ENCODE measurements at places on chromosomes 5 and 9.

DNA sequence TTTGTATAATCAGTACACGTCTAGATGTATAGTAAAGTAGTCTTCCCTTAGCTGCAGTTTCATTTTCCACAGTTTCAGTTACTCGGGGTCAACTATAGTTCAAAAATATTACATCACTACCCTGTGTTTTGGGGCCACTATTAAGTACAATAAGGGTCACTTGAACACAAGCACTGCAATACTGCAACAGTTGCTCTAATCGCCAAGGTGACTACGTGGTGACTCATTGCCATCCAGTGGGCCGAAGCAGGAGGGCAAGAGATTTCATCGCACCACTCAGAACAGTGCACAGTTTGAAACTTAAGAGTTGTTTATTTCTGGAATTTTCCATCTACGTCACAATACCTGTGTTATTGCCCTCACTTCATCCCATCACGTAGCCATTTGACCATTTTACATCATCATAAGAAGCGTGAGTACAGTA is at the start of gene ARL14EPL:
Gene ARL14EPL (plus strand): TSS at position 379 of the 424 bp plus-strand sequence. CDS start 18,994 bp downstream, outside the sequence.
- peak; percentile 64 for DNase-seq

- DNase-seq: no peak
These were observed 54.5 kb upstream of the HTR4 start for GRCh38 chr5:148708854-148709253.

GRCh38 chr9:127011772-127012171 is 97.2 kb downstream of the RALGPS1 start:
- DNase-seq: no peak

DNA sequence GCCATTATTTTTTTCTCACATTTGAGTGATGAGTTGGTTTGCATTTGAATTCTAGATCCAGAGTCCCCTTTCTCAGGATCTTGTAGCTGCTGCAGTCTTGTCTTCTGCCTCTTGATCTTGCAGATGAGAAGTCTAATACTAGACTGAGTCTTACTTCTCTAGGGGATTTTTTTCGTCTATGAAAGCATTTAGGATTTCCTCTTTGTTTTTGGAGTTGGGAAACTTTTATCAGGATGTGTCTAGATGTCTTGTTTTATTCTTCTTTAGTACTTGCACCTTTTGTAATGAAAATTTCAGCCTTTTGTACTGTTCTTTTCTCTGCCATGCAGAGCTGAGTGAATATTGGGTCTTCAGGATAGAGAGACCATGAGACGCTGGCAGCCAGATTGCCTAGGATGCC is 65.4 kb downstream of the ZNF618 start:
- DNase-seq: no peak

DNA sequence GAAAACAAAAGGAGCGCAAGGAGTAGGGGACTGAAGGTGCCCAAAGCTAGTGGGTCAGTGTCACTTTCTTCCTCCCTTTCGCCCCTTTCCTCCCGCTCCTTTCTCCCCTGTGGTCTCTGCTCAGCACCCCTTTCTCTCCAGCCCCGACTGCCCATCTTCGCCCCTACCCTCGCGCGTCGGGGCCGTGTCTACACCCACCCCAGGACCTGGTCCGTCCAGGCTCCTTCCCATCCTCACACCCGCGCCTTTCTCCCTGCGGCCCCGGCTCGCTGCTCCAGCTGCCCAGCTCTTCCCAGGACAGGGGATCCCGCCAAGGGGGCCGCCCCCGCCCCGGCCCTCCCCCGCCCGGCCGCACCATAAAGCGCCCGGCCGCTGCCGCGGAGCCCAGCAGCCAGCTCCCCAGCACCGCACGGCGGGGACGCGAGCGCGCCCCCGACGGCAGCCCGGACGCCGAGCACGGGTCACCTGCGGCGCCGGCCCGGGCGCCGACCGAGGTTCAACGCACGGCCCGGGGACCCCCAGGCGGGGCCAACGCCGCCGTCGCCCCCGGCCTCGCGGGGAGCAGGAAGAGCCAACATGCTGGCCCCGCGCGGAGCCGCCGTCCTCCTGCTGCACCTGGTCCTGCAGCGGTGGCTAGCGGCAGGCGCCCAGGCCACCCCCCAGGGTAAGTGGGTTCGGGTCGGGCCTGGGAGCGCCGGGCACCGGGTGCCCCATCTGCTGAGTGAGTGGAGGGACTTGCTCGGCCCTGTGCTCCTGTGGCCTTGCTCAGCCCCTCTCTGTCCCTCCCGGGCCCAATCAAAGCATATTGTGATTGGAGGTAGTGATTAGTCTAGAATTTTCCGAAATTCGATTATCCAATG is at the start of gene THBS4:
Gene THBS4 (plus strand): TSS at position 387 of the 860 bp plus-strand sequence. CDS start 190 bp downstream, at position 577.
- no peak for DNase-seq

DNA sequence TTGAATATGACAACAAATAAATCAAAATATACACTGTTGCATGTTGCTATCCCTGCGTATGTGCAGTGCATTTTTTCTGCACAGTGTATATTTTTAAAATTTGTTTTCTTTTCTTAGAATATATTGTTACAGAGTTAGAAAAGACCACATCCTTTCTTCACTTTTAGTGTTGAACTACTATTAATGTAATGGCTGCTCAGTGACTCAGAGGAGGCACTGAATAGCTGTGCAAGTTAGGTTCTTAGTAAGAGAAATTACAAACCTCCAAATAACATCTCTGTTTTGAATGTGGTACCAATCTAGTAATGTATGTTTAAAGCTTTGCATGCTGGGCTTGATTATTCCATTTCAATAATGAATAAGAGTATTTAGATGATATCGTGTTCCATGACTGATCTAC is 208.9 kb upstream of the PRR16 start:
- no peak for DNase-seq

DNA sequence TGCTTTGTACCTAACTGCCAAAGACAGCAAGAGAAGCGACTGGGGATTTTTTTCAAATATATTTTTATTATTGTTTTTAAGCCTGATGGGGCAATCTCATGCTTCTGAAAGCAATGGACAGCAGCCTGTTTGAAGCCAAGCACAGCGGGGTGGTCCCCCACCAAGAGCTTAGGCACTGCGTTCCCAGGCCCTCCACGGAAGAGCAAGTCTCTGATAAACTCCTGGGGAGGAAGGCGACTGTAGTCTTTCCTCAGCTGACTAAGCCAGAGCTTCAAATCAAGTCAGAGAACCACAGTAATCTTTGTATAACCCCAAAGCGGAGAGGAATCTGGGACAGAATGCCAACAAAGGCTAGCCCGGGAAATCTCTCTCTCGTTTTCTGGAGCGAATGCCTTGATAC is 54.4 kb downstream of the ARSB start:
- DNase-seq: no peak

DNA sequence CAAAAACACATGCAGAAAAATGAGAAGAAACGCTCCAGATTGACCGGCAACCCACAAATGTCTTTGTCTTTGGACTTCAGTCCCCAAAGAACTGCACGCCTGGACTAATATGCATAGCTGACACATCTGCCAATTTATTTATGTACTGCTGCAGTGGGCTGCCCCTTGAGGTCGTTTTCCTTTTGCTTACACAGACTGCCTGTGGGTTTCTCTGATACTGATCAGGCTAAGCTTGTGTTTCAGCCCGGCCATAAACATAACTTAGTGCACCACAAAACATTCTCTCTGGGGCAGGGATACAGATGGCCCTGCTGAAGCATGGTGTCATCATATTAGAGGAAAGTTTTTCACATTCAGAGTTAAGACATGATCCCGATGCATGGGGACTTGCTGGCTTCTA is 75.4 kb downstream of the NUDT12 start:
- DNase-seq: no peak

GRCh38 chr9:6703898-6704639 is 53.7 kb upstream of the KDM4C start:
- peak; percentile 89 for DNase-seq

DNA sequence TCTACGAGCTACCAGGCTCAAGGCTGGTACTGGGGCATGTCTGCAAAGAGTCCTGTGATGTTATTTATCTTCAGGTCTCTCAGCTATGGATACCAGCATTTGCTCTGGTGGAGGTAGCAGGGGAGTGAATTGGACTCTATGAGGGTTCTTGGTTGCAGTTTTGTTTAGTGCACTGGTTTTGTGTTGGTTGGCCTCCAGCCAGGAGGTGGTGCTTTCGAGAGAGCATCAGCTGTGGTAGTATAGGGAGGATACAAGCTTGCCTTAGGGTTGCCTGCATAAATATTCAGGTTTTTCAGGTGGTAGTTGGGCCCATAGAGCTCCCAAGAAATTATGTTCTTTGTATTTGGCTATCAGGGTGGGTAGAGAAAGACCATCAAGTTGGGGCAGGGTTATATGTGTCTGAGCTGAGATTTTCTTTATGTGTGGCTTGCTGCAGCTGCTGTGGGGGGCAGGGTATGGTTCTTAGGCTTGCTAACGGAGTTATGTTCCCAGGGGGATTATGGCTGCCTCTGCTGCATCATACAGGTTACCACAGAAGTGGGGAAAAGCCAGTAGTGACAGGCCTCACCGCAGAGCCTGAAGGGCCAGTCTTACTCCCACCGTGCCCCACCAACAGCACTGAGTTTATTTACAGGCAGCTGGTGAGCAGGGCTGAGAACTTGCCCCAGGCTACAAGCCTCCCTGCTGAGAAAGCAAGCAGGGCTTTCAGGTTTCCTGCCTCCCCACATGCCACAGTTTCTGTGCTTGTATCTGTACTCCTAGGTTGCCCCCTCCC is 9.7 kb upstream of the RIOK2 start:
- no peak for DNase-seq

GRCh38 chr5:172871536-172871935 is 37.5 kb downstream of the ERGIC1 start:
- DNase-seq: no peak

GRCh38 chr9:127611603-127611898 is 526 bp upstream of the STXBP1 start:
- no peak for DNase-seq

GRCh38 chr9:131019388-131020239 is 10.6 kb downstream of the LAMC3 start:
- no peak for DNase-seq

- DNase-seq: peak; percentile 75
These were observed 366.0 kb downstream of the ARRDC3 start for GRCh38 chr5:91016954-91017700.

DNA sequence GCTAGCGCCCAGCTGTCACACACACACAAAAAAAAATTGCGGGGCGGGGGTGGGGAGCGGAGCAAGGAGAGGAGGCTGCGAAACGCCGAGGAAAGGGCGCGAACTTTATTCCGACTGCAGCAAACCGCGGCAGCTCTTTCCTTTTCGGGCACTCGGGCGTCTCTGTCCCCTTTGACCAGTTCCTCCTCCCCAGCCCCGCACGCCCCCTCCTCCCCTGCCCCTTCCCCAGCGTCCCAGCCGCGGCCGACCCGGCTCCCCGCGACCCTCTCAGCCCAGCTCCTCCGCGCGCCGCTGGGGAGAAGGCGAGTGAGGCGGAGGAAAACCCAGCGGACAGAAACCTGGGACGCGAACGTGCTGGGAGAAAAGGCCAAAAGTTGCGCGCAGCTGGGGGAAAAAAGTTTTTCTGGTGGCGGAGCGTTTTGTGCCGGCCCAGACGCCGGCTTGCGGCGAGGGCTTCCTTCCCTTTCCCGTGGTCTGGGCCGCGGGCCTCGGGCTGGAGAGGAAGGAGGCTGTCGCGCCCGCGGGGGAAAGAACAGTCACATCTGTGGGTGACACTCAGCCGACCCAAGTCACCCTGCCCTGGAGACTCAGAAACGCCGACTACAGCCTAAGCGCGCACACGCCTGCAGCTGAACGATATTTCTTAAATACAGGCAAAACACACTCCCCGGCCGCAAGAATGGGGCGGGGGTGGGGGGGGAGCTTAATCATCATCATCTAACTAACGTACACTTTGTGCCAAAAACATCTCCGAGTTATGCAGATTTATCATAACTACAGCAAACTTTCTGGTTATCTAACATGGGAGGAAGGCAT is 1.1 kb upstream of the BNC2 start:
- DNase-seq: peak; percentile 67

- DNase-seq: no peak
These were observed 3.3 kb upstream of the PBX3 start for GRCh38 chr9:125743682-125744428.

- DNase-seq: no peak
These were observed 292.4 kb downstream of the MAST4 start for GRCh38 chr5:66888613-66889012.
